ENCODE measurements at places on chromosomes 7 and 10.
A peak's percentile ranks its signal among the peaks of the same experiment; 100 is the strongest.

DNA sequence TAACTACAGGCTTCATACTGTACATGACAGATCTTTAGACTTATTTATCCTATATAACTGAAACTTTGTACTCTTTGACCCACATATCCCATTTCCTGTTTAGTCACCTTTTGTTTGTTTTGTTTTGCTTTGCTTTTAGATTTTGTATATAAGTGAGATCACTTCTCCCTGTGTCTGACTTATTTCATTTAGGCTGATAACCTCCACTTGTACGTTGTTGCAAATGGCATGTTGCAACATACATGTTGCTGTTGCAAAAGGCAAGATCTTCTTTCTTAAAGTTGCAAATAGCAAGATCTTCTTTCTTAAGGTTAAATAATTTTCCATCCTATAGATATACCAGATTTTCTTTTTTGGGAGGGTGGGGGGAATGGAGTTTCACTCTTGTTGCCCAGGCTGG lies 341.5 kb downstream of the OTUD1 start:
- DNase-seq = no peak

- DNase-seq = no peak
Measured at GRCh38 chr7:93226310-93226709, at the start of gene HEPACAM2. Gene HEPACAM2, minus strand, starts transcription at chr7:93226469.

GRCh38 chr10:101818872-101819633 lies 809 bp upstream of the OGA start:
- DNase-seq = no peak

DNA sequence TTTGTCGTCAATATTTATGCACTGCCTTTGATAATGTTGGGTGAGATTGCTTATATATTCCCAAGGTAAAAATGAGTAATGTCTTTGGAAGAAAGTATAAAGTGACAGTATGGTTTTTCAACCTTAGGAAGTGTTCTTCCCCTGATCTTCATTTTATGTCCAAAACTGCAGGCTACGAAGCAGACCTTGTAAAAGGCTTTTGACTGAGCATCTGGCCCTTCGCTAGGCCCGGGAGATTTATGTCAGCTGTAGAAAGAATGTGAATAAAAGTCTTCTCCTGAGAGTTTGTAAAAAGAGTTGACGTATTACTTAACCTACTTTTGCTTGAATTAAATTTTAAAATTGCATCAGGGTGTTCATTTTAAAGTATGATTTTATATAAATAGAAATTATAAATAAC lies 116.8 kb downstream of the CPED1 start:
- no peak for DNase-seq

DNA sequence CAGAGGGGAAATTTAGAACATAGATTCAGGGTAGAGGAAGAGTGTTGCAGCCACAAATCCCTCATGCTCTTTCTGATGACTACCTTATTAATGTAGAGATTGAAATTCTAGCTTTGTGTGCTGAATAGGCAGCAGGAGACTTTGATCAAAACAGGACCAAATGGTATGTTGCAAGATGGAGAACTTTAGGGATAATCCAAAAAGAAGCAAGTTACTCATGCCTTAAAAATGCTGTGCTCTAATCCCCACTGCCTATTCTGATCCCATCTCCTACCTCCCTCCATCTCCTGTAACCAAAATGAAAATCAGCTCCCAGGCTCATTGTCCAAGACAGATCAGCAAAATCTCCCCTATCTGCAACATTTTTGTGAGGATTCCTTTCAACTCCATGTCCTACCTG lies 31.3 kb downstream of the CH25H start:
- DNase-seq = no peak

DNA sequence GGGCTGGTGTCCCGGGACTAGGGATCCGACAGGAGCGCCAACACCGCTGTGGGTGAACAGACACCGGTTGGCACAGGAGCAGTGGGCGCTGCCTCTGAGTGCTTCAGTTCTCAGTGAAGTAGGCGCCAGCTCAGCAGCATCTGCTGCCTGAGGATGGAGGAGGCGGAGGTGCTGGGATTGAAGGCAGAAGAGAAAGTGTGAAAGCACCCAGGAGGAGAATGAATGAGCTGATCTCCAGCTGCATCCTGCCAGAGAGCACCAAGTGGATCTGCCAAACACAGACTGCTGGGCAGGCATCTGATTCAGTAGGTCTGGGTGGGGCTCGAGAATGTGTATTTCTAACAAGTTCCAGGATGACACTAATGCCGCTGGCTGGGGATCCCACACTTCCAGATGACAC lies 74.5 kb downstream of the LANCL2 start:
- no peak for DNase-seq

DNA sequence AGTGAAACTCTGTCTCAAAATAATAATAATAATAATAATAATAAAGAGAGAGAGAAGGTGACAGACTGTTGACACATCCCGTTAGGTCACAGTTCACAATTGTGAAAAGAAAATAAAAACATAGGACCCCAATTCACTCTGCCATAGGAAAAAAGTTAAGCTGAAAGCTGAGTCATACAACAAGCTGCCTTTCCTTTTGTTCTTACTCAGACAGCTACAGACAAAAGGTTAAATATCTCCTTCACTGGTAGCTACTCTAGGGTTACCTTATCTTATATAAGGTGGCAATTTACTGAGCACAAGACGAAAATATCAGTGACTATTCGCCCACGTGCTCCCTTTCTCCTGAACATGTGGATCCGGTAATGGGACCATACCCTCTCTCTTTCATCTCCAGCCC lies 17.5 kb downstream of the TUBAL3 start:
- no peak for DNase-seq

DNA sequence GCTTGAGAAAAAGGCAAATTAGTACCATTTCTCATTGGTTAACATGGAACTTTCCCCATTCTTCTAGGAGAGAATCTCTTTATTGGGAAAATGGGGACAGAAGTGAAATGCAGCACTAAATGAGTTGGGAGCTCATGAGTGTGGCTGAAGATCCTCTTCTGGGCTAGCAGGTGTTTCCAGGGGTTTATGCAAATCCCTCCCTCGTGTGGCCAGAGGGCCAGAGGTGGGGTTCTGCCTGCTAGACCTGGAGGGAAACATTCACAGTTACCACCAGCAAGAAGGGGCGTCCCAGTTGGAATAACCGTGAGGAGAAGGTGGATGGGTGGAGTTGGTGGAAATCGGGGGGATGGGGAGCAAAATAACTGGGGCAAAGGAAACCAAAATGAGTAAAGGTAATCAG lies 235.9 kb downstream of the KLF6 start:
- no peak for DNase-seq

DNA sequence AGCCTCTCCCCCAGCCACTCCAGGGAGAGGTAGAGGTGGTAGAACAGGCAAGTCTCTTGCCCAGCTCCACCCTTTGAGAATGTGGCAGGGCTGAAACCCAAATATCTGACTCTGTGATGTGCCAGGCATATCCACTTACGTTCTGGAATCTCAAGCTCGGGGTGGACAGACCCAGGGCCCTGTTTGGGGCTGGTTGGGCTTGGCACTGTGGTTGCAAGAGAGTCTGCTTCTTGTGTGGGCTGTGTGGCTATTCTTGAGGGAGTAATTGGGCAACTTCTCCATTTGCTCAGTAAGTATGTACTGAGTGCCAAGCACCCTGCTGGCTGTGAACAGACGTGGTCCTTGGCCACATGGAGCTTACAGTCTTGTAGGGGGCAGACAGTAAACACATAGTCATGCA lies 4.7 kb downstream of the UBTD1 start:
- DNase-seq = no peak

- no peak for DNase-seq
Measured at GRCh38 chr7:2869981-2870380, 25.9 kb upstream of the GNA12 start.

- no peak for DNase-seq
Measured at GRCh38 chr10:50025627-50026026, 37.4 kb downstream of the AGAP6 start.

- DNase-seq = peak; percentile 2
Measured at GRCh38 chr7:128030654-128031611, at the start of gene LRRC4. Gene LRRC4, minus strand, starts transcription at chr7:128031437. Its CDS starts 797 bp downstream, at chr7:128030640.

- DNase-seq = no peak
Measured at GRCh38 chr7:51517187-51517586, 200.6 kb upstream of the COBL start.
